ENCODE measurements at places on chromosomes 2 and 18.

DNA sequence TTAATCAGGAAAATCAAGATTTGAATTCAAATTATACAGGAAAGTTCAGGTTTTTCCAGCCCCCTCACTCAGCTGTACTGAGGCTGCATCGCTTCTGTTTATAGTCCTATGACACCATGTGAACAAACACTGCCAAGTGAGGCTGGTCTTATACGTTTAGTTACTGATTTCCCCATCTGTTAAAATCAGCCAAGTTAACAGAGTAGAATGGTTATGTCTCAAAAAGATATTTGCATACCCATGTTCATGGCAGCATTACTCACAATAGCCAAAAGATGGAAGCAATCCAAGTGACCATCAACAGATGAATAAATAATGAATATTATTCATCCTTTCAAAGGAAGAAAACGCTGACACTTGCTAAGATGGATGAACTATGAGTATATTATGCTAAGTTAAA lies 43.8 kb downstream of the REEP1 start:
- DNase-seq: no peak

GRCh38 chr2:45780541-45781463 lies 129.3 kb downstream of the PRKCE start:
- DNase-seq: no peak

DNA sequence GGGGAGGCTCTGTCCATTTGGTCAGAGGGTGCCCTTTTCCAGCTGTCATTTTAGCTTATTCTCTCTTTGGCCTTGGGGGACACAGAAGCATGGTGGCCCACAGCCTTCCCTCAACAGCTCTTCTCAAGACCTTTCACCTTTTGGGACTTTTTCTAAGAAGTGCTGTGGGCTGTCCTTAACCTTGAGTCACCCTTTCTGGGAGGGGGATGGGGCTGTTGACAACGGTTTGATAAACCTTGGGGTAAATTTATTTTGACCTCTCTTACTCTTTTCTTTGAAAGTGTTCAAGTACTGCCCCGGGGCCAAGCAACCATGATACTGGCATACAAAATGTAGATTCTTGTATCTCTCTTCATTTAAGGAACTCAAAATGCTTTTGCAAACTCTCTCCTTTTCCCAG lies 13.7 kb downstream of the IGFBP5 start:
- no peak for DNase-seq

- DNase-seq: peak; percentile 32
Observed at GRCh38 chr2:60260639-60261296, 292.7 kb downstream of the BCL11A start.

- DNase-seq: no peak
Observed at GRCh38 chr2:98333922-98334321, 12.3 kb upstream of the CNGA3 start.

DNA sequence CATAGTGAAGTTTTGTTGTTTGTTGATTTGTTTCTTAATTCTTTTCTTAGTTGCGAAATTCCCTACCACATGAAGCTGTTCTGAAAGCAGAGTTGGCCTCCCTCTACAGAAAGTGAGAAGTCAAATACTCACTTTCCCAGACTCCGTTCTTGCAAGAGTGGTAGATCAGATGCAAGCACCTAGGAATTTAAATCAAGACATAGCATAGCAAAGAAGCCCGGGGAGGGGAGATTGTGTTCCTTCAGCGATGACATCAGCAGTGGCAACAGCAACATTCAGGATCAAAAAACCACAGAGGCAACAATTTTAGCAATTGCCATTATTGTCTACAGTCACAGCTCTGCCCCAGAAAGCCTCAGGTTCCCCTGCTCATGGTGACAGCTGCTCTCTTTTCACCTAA lies 580.0 kb downstream of the RNF144A start:
- no peak for DNase-seq

GRCh38 chr2:144462266-144462665 lies 57.7 kb downstream of the ZEB2 start:
- no peak for DNase-seq
